GDM1 (cell line): ENCODE measurements at places on chromosomes 12 and 14.

- no peak for DNase-seq
These were observed 1.6 kb downstream of the KLHL28 start for GRCh38 chr14:44960146-44960545.

DNA sequence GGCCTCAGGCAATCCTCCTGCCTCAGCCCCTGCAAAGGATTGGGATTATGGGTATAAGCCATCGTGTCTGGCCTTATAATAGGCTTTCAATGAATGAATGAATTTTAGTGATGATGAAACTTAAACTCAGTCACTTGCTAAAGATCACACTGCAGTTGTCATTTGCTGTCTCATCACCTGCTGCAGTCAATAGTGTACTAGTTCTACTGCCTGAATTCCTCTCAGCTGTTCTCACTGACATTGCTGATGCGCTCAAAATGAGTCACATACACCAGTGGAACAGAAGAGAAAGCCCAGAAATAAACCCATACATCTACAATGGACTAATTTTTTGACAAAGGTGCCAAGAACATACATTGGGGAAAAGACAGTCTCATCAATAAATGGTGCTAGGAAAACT lies 5.6 kb upstream of the SYNJ2BP start:
- DNase-seq = no peak

DNA sequence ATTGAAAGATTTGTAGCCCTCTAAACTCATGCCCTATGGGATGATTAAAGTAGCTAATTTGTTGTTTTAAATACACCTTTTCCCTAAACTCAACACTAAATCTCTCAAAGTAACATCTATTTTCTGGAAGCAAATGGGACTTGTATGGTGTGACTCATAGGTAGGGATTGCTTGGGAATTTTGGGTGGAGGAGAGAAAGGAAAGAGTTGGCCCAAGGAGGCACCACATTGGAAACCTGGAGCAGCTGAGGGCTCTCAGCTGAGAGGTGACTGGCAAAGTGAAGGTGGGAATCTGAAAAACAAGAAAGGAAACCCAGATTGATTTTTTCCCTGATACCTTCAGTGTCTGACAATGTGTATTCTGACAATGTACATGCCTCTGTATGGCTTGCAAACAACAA lies 114.8 kb upstream of the PRICKLE1 start:
- no peak for DNase-seq

- DNase-seq = no peak
These were observed 104.6 kb downstream of the EFCAB11 start for GRCh38 chr14:89849931-89850330.

- no peak for DNase-seq
These were observed 451.6 kb downstream of the RGS6 start for GRCh38 chr14:72383865-72384264.

- DNase-seq = no peak
These were observed 19.5 kb upstream of the LRRC10 start for GRCh38 chr12:69630191-69630590.

DNA sequence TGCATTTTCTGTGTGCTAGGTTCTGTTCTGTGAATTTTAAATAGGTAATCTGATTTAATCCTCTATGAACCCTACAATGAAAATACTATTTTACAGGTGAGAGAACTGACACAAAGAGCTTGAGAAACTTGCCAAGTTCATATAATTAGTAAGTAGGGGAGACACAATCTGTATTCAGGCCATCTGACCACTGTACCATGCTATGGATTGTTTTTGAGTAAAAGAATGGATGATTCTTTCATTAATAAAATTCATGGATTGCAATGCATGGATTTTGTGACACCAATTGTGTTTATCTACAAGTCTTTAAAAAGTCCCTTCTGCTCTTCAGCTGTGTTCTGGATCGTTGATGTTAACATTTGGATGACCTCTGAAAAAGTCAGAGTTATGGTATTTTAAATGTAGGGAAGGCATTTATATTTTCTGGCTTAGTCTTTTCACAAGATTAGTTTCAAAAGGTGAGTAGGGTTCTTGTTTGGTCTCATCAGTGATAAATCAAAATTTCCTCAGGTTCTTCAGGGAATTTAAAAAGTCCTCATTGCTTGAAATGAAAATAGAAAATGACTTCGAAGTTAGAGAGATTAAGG lies 15.4 kb upstream of the DYRK2 start:
- DNase-seq = no peak

DNA sequence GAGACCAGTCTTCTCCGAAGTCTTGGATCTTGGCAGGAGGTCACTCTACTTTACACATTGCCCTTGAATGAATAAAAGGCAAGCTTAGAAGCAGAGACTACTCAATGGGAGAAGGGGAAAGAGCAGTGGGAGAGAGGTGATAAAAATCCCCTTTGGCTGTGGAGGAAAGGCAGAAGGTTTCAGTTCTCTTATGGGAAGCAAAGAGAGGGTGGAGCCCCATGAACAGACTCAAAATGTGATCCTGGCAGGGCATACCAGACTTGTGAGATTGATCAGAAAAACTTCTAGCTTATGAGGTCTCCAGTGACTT lies 49.6 kb upstream of the HECTD1 start:
- DNase-seq = no peak

DNA sequence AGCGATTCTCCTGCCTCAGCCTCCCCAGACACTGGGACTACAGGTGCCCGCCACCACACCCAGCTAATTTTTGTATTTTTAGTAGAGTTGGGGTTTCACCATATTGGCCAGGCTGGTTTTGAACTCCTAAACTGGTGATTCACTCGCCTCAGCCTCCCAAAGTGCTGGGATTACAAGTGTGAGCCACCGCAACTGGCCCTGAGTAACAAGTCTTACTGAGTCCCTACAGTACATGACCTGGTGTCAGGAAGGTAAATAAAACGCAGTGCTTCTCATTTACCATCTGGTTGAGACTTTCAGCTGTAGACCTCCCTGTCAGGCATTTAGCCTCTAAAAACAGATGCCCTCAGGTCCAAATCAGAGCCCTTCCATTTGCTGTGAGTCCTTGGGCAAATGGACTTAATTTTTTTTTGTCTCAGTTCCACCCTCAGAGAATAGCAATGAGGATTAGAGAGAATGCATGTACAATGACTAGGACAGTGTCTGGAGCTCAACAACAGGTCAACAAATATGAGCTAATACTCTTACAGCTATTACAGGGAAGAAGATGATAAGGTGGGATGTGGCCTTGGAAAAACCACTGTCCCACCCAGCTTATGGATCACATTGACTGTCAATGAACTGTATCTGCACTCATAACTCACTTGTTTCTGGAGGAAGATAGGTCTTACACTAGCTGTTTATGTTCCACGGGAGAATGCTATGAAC lies 70.5 kb downstream of the PHLDA1 start:
- no peak for DNase-seq

- no peak for DNase-seq
These were observed 47.3 kb downstream of the PTPN11 start for GRCh38 chr12:112466011-112466422.

- no peak for DNase-seq
These were observed 1.5 kb downstream of the COL2A1 start for GRCh38 chr12:48002773-48003218.

GRCh38 chr12:122845041-122845864 lies 10.0 kb downstream of the HIP1R start:
- DNase-seq = no peak

DNA sequence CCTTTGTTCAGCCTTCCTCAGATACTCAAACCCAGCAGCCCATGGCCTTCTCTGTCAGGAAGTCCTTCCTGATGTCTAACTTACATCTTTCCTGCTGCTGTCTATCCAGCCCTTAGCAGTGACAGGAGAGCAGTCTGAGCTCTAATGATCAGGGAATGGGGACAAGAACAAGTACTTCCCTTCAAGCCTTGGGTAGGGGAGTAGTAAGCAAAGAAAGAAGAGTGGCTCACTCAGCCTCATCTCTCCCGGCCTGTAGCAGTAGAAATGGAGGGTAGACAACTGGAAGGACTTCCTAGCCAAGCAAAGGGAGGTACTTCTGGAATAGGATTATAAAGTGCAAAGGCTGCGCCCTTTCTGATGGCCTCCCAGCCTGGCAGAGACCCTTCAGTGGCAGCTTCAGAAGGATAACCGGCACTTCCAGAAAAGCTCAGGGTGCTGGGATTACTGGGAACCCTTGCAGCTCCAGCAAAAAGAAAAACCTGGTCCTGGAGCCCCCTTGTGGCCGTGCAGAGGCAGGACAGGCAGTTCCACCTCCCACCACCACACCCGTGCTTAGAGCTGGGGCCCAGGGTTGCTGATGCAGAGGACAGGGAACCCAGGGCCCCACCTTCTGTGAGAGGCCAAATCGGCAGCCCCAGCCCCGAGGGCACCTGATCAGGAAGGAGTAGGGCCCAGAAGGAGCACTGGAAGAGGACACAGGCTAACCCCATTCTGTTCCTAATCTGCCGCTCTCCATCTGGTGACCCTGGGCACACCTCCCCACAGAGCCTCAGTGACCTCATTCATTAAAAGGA lies 12.4 kb upstream of the SMUG1 start:
- DNase-seq = peak; percentile 9

GRCh38 chr14:80055226-80055625 lies 156.1 kb downstream of the DIO2 start:
- no peak for DNase-seq

DNA sequence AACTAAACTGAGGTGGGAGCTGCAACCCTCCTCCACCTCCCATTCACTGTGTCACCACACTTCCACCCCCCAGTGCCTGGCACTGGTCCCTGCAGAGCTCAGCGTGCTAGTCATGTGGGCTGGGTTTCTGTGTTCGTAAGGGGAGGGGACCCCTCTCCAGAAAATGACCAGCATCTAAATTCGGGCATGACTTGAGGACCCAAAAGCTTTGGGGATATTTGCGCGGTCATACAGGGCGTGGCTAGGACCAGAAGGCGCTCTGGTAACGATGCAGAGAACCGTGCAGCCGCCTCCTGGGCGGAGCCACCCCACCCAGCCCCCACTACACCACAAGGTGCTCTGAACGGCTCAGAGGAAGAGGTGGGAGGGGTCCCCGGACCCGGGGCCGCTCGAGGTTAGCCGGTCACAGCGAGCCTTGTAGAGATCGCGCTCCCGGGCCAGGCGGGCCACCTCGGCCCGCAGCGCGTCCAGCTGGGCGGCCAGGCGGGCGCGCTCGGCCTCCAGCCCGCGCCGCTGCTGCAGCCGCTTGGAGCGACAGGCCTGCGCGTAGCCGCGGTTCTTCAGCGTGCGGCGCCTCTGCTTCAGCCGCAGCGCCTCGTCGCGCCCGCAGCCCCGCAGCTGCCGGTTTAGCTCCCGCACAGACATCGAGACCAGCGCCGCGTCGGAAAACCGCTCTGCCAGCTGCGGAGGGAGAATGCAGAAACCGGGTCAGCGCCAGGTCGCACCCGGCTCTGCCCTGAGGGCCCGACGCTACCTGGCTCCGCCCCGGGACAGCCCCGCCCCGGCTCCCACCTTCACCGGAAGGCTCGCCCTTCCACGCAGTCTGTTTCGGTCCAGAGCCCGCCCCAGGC lies 9.8 kb downstream of the CPNE6 start:
- peak; percentile 14 for DNase-seq

DNA sequence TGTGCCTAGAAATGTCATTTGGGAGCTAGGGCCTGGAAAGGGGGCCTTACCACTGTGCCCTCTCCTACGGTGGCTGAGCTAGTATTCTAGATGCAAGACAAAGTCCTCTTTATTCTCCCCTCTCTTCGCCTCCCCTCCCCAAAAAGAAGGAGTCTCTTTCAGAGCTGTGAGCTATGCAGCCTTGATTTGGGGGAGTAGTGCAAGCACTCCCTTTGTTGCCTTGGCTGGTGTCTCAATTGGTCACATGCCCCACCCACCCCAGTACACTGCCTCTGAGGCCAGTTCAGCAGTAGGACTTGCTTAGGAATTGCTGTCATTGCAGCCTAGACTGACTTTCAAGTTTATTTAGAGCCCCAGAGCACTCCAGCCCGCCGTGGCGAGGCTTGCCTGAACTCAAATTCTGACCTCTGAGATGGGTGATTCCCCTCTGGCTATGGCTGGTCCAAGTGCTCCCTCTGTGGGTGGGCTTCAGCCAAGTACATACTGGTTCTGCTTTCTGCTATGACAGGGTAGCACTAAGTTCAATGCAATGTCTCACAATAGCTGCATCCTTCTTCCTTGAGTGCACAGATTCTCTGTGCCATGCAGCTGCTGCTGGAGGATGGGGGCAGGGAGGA lies 37.0 kb upstream of the FBXO33 start:
- DNase-seq = peak; percentile 20

DNA sequence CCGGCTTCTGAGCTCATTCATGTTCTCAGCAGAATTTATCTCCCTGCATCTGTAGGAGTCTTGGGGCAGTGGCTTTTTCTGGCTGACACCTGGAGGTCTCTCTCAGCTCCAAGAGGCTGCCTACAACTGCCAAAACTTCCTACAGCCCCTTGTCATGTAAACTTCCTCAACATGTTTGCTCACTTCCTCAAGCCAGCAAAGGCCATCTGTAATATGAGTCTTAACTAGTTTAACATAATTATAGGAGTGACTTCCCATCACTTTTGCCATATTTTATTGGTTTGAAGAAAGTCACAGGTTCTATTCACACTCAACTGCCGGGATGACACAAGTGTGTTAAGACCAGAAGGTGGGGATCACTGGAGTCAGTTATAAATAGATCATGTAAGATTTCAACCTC lies 194.0 kb downstream of the VRK1 start:
- no peak for DNase-seq

DNA sequence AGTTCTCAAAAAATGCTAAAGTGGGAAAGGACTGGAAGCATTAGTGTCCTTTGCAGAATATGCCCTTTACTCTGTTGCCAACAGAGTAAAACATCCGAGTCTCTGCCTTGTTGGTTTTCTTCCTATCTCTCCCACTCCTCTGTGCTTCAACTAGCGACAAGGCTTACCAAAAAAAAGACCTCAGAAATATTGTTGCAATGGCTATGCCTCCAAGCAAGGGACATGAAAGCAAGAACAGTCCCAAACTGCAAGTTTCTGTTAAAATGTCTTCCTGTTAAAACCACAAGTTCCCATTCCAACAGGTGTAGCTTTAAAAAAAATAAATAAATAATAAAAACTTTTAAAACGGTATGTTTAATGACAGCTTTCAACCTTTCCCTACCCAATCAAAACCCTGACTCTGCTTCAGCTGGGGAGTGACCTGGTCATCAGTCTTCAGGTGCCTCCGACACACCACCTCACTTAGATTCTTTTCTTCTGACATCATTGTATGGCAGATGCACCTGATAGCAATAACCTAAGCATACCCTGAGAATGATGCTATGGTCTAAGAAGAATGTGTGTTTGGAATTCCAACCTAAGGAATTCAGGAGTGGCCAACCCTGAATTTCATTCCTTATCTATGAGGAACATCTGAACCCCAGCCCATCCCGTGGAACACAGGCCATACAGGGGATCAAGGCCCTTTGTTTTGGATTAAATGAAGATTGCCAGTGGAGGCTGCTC lies 81.0 kb downstream of the RPS29 start:
- DNase-seq = no peak

DNA sequence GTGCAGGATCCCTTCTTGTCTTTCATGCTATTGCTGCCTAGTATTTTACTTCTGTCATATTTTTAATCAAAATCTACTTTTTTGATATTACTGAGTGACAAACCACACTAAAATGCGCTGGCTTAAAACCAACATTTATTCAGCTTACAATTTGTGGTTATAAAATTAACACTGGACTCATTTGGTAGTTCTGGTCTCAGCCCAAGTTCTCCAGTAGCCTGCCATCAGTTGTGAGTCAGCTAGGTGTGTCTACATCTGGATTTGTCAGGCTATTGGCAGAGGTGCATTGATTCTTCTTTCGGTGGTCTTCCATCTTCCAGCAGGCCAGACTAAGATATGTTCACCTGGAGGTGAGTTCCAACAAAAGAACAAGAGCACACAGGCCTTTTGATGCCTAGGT lies 765.1 kb upstream of the FBXO33 start:
- DNase-seq = no peak
